Panc1 (cell line): ENCODE measurements at places on chromosomes 2 and 18. TPM values are rescaled to one million over a fixed set of nuclear protein-coding genes. Genes with fewer than 3 reads are reported as not detected.

GRCh38 chr2:109711230-109712122, 82.6 kb upstream of the RGPD5 start:
- no peak overlapping the region for H3K4me3 ChIP-seq
- H3K27me3 ChIP-seq = no peaks in the 10 kb centered on the region
- no peak overlapping the region for H3K27ac ChIP-seq
- no peaks in the 10 kb centered on the region for H3K36me3 ChIP-seq
- DNase-seq = no peak

DNA sequence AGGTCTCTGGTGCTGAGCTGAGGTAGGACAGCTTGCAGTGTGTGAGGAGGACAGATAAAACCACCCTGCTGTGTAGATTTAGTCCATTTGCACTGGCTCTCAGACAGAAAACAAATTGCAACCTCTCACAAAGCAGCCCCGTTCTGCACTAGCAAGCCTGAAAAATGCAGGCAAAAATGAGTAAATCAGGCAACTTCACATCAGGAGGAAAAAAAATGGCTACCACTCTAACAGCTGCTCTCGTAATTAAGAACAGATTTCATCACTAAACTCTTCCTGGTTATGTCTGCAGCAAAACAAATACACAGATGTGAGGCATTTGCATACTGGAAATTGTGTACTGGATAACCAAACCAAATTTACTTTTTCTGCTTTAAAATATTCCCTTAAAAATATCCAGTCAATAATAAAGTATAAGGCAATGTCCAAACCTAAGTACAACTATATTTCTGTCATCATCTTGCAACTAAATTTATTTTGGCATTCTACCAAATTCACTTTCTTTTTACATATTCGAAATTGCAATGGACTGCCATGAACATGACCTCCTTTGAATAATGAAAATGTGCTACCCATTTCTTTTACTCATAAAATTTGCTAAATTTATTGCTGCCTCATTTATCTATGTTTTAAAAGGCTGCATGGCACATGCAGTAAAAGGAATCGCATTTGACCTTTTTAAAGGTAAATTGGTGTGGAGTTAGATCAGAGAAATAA, 157.4 kb downstream of the AFF3 start:
- no peak overlapping the region for H3K27ac ChIP-seq
- no peak for DNase-seq
- no peaks in the 10 kb centered on the region for H3K36me3 ChIP-seq
- peaks cover 5% of the 10 kb centered on the region for H3K27me3 ChIP-seq

- H3K4me1 ChIP-seq = no peaks in the 10 kb centered on the region
- H3K36me3 ChIP-seq = no peaks in the 10 kb centered on the region
- peaks cover 6% of the 10 kb centered on the region; the same call in 1 of the 2 replicates for H3K27me3 ChIP-seq
- H3K27ac ChIP-seq = no peak within 1 kb of the TSS
These were observed at the start of gene RSAD2 for GRCh38 chr2:6877402-6878304. Gene RSAD2, plus strand, starts transcription at chr2:6877777. Its CDS starts 24 bp downstream, at chr2:6877801.

- no peak for DNase-seq
- no peaks in the 10 kb centered on the region for H3K36me3 ChIP-seq
- no peak overlapping the region for H3K4me3 ChIP-seq
These were observed 118.0 kb downstream of the RHBDD1 start for GRCh38 chr2:226953826-226954225.

- no peak overlapping the region for H3K4me3 ChIP-seq
- no peak overlapping the region for H3K27ac ChIP-seq
- peaks cover 17% of the 10 kb centered on the region for H3K4me1 ChIP-seq
These were observed 118.6 kb downstream of the RBMS1 start for GRCh38 chr2:160375037-160375436.

GRCh38 chr2:215382011-215382410, 53.9 kb downstream of the FN1 start:
- no peak for DNase-seq
- H3K36me3 ChIP-seq = no peaks in the 10 kb centered on the region
- H3K4me1 ChIP-seq = no peaks in the 10 kb centered on the region
- no peak overlapping the region for H3K4me3 ChIP-seq

TTL gene
- 81.5 TPM for total RNA-seq

FSHR gene
- total RNA-seq = not detected
